ENCODE measurements at places on chromosomes 2 and 18. TPM values are rescaled to one million over a fixed set of nuclear protein-coding genes. Genes with fewer than 3 reads are reported as not detected.
A peak's percentile ranks its signal among the peaks of the same experiment; 100 is the strongest.

DNA sequence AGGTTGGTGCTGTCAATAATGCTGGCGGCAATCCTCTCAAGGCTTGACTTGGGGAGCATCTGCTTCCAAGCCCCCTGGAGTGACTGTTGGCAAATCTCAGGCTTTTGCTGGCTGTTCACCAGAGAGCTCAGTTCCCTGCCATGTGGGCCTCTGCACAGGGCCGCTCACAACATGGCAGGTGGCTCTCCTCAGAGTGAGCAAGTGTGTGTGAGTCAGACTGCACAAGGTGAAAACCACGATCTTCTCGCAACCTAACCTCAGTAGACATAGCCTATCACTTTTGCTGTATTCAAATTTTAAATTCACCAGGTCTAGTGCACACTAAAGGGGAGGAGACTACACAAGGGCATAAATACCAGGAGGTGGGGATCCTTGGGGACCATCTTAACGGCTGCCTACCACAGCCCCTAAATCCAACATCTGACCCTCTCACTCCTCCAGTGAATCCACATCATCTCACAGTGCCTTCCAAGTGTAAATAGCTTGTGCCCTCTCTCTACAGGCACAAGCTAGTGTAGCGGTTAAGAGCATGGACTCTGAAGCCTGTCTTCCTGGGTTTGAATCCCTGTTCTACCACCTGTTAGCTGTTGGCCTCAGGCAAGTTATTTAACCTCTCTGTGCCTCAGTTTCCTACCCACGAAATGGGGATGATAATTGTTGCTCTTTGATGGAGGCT is 187.7 kb upstream of the CXCR4 start:
- no peaks in the 10 kb centered on the region for H3K36me3 ChIP-seq
- H3K4me3 ChIP-seq: no peak overlapping the region
- no peak overlapping the region for H3K27ac ChIP-seq
- no peaks in the 10 kb centered on the region for H3K27me3 ChIP-seq

GRCh38 chr2:177658309-177658708 is 265.7 kb downstream of the AGPS start:
- H3K4me3 ChIP-seq: no peak overlapping the region
- H3K27ac ChIP-seq: no peak overlapping the region
- no peak for DNase-seq
- H3K4me1 ChIP-seq: no peaks in the 10 kb centered on the region

- H3K4me1 ChIP-seq: no peaks in the 10 kb centered on the region
- no peaks in the 10 kb centered on the region for H3K27me3 ChIP-seq
- no peak overlapping the region for H3K4me3 ChIP-seq
- no peak overlapping the region for H3K27ac ChIP-seq
- DNase-seq: no peak
Observed at GRCh38 chr2:189047171-189047888, 73.2 kb downstream of the COL3A1 start.

- H3K4me1 ChIP-seq: no peaks in the 10 kb centered on the region
- peaks cover 4% of the 10 kb centered on the region for H3K27me3 ChIP-seq
- H3K4me3 ChIP-seq: no peak overlapping the region
- no peaks in the 10 kb centered on the region for H3K36me3 ChIP-seq
Observed at GRCh38 chr2:180196419-180196977, 189.4 kb upstream of the CWC22 start.

DNA sequence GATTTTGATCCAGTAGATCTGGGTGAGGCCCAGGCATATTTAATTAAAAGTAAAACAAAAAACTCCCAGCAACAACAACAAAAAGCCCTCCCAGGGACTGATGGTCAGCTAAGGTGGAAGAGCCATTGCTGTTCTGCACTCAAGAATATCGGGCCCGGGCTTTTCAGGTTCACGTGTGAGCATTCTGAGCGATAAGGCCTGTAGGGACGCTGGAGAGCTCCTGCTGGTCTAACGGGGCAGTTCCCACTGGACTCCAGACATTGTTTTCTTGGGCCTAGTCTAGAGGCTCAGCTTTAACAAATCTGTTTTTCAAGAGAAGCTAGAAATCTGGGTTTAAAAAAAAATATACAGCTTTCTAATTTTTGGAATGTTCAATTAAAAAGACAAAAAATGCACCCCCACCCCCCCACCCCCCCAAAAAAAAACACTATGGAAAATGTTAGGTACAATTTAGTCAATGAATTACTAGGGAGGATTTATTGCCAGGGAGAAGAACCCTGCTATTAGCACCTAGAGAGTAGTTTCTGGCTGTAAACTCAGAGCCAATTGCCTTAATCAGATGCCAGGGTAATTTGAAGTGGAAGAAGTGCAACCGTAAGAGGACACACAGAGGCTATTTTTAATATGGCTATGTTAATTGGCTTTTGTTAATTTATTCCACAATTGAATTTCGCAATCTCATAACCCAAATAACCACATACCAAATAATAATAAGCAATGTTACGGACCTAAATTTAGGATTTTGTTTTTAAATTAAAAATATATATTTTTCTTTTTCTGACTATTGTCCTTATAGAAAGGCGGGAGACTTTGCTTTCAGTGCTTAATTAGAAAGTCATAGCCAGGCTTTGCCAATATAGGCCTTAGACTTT is 78.9 kb downstream of the MAP4K4 start:
- no peaks in the 10 kb centered on the region for H3K36me3 ChIP-seq
- H3K27me3 ChIP-seq: no peaks in the 10 kb centered on the region
- peak overlapping the region; percentile 35 for H3K27ac ChIP-seq
- H3K4me3 ChIP-seq: no peak overlapping the region
- DNase-seq: peak; percentile 62

GRCh38 chr18:72329533-72329932 is 214.6 kb downstream of the CBLN2 start:
- H3K27ac ChIP-seq: no peak overlapping the region
- DNase-seq: no peak
- no peaks in the 10 kb centered on the region for H3K36me3 ChIP-seq
- no peaks in the 10 kb centered on the region for H3K27me3 ChIP-seq

DNA sequence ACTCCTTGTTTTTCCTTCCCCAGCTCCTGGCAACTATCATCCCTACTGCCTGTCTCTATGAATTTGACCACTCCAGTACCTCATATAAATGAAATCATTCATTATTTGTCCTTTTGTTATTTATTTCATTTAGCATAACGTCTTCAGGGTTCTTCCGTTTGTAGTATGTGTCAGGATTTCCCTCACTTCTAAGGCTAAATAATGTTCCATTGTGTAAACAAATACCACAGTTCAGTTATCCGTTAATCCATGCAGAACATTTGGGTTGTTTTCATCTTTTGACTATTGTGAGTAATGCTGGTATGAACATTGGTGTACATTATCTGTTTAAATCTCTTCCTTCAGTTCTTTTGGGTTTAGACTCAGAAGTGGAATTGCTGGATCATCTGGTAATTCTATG is 18.8 kb downstream of the DYNC2LI1 start:
- H3K4me1 ChIP-seq: no peaks in the 10 kb centered on the region
- no peaks in the 10 kb centered on the region for H3K27me3 ChIP-seq
- DNase-seq: no peak
- H3K36me3 ChIP-seq: peaks cover 28% of the 10 kb centered on the region
- no peak overlapping the region for H3K4me3 ChIP-seq

GRCh38 chr2:29033656-29034055 is 40.7 kb downstream of the PCARE start:
- no peak overlapping the region for H3K4me3 ChIP-seq
- H3K27me3 ChIP-seq: no peaks in the 10 kb centered on the region
- no peaks in the 10 kb centered on the region for H3K36me3 ChIP-seq
- no peak for DNase-seq
- no peak overlapping the region for H3K27ac ChIP-seq

DNA sequence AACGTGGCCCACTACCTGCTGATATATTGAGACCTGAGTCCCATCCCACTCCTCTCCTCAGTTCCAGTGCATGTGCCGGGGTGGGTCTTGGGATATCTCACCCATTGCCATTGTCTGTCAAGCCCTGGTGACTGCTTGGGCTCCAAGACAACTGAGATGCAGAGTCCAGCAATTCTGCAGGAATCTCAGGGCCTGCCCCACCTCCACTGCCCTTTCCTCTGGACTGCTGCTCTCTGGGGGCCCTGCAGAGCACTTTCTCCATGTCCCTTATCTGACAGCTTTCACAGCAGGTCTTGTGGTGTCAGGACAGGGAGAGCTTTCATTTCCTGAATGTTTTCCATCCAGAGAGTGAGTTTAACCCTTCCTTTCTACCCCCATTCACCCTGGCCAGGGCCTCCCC is 152.9 kb downstream of the ARL4C start:
- H3K36me3 ChIP-seq: no peaks in the 10 kb centered on the region
- H3K27ac ChIP-seq: no peak overlapping the region
- no peaks in the 10 kb centered on the region for H3K27me3 ChIP-seq
- no peak overlapping the region for H3K4me3 ChIP-seq

GRCh38 chr18:73690222-73690621 is 457.4 kb downstream of the FBXO15 start:
- H3K36me3 ChIP-seq: no peaks in the 10 kb centered on the region
- no peak overlapping the region for H3K27ac ChIP-seq
- no peak for DNase-seq
- H3K27me3 ChIP-seq: no peaks in the 10 kb centered on the region

GRCh38 chr18:75790796-75791195 is 363.3 kb upstream of the SMIM21 start:
- no peaks in the 10 kb centered on the region for H3K36me3 ChIP-seq
- no peak overlapping the region for H3K27ac ChIP-seq

GRCh38 chr2:186255823-186256222 is 230.2 kb upstream of the ZC3H15 start:
- no peaks in the 10 kb centered on the region for H3K27me3 ChIP-seq
- no peak for DNase-seq
- no peaks in the 10 kb centered on the region for H3K4me1 ChIP-seq
- H3K4me3 ChIP-seq: no peak overlapping the region
- no peaks in the 10 kb centered on the region for H3K36me3 ChIP-seq

DNA sequence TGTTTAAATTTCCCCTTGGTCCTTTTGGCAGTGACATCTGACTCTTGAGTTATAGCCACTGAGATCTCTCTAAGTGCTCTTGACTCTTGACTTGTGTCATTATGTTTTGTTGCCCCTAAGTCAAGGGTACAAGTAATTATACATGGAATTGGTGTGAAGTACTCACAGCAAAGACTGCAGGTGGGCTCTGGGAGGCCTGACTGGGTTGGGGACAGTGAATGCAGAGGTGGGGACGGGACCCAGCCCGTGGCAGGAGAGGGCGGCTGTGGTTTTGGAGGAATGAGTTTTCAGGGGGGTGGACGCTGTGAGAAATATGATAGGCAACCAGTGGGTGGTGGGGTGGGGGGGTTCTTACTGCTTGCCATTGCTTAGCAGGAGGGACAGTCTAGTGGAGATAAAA is 97.8 kb downstream of the NCK2 start:
- H3K27me3 ChIP-seq: no peaks in the 10 kb centered on the region
- H3K4me1 ChIP-seq: no peaks in the 10 kb centered on the region
- no peak overlapping the region for H3K27ac ChIP-seq
- DNase-seq: no peak

The NOSTRIN gene
- polyA plus RNA-seq: 52.7 TPM

The SLC5A7 gene
- polyA plus RNA-seq: 7.1 TPM

The RAX gene
- not detected for polyA plus RNA-seq

The KIAA2012 gene
- polyA plus RNA-seq: 0.28 TPM

The CRYGD gene
- 0.52 TPM for polyA plus RNA-seq

The FAM237A gene
- not detected for polyA plus RNA-seq

All from large intestine (tissue), 12 donors.